ENCODE measurements at places on chromosomes 2 and 18.

DNA sequence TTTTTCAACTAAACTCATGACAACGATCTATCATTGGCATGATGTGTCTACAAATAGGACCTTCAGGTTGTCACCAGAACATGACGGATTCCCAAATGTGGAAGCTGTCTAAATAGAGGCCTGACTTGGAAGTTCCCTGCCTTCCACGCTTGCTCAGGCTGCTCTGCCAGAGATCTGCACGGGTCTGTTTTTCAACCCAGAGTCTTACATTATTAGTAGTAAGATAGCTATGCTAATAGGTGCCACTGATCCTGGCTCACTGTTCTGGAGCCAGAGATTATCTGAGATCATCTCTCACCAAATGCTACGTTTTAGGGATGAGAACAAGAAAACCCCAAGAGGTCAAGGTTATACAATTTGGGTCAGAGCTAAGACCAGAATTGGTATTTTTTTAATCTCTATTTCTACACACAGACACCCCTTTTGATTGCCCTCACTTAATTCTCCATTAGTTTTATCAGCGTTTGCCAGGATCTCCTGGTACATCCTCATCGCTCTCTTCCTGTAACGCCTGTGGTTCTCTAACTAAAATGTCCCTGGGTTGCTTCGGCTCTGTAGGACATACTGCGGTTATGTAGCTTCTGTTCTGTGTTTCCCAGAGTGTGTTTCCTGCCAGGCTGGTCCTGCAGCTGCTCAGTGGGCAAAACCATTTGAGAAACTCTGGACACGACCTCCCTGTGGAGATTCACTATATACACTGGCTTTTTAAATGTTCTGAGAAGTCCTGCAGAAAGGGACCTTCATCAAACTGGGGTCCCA is 5.7 kb downstream of the CDC42EP3 start:
- DNase-seq, result no peak

DNA sequence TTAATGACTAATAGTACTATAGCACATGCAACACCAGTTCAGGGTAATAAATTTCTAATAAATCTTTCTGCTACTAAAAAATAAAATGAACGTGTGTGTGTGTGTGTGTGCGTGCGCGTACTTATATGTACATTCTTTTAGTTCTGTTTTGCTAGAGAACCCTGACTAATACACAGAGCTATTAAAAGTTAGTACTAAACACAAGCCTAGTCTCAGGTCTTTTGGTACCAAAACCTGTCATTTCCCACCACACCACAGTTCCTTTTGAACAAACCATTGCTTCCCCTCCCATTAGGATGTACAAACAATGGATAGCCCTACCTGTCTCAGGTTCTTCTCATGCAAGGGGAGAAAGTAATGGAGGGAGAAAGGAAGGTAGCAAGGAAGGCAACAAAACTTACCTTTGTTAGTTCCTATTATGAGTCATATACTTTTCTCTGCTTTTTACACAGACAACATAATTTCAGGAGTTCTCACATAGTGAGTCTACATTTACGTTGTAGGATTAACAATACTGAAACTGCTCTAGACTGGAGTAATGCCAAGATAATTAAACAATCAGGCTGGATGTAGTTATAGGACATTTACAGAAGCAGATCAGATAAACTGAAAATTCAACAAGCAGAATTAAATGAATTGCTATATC is 427.2 kb downstream of the KCNJ3 start:
- DNase-seq, result no peak

GRCh38 chr2:74860521-74860920 is 26.6 kb downstream of the HK2 start:
- DNase-seq, result no peak

DNA sequence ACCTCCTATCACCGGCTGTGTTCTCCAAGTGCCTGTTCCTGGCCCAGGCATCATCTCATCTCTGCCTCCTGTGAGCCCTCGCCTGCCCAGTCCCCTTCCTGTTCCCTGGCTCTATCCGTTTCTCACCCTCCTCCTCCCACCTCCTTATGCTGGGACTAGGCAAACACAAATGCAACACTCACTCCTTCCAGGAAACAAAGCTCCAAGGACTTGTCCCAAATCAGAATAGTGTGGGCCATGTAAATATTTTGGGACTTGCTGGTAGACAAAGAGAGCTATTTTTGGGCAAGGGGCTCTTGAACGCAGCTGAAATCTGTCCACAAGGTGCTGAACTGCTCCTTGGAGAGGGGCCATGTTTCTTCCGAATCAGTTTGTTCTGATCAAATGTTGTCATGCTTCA is 25.3 kb downstream of the MBP start:
- DNase-seq, result no peak

GRCh38 chr2:26649322-26649721 is 8.2 kb upstream of the CIB4 start:
- no peak for DNase-seq

- no peak for DNase-seq
Measured at GRCh38 chr18:34221971-34222306, 2.8 kb downstream of the NOL4 start.

DNA sequence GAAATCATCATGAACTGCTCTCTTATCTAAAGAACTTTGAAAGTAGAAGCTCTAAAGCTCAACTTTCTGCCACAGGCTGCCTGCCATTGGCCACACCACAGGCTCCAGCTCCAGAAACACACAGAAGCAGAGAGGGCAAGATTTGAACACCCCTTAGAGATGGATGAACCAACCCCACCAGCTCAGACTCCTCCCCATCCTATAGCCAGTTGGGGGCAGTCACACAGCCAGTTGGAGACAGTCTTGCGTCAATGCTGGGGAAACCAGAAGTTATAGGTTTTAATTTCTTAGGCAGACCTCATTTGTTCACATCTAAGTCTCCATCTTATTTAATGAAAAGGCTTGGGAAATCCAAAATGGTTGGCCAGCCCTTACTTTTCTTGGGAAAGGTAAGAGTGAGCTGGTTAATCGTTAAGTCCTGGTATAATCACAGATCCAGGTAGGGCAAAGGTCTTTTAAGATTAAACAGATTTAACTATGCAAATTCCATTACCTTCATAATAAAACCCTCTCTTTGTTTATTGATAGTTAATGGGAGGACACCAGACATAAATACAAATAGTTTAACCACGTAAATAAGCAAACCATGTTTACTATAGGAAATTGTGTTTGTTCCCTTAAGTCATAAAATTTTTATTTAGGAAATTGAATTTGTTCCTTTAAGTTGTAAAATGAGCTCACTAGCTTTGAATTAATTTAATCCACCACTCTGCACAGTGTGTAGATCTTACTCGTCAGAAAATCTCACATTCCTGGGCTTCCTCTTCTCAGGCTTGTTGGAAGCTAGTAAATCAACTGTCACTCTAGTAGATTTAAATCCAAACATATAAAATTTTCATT is 28.0 kb downstream of the MRO start:
- no peak for DNase-seq

- no peak for DNase-seq
Measured at GRCh38 chr18:77617694-77618093, 368.0 kb downstream of the GALR1 start.

DNA sequence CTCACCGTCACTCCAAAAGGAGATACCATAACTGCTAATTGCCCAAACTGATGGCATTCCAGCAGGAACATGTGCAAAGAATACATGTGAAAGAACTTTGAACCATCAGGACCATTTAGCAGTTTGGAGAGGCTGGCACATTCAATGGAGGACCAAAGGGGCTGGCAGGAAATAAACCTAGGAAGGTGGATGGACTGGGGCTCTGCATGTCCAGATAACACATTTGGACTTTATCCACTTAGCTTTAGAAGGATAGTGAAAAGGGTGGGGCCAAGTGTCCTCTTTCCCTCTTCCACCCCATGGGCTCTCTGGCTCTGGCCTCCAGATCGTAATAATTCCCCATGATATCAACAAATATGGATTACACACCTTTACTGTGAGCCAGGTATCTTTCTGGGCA is 80.0 kb upstream of the STPG4 start:
- no peak for DNase-seq

DNA sequence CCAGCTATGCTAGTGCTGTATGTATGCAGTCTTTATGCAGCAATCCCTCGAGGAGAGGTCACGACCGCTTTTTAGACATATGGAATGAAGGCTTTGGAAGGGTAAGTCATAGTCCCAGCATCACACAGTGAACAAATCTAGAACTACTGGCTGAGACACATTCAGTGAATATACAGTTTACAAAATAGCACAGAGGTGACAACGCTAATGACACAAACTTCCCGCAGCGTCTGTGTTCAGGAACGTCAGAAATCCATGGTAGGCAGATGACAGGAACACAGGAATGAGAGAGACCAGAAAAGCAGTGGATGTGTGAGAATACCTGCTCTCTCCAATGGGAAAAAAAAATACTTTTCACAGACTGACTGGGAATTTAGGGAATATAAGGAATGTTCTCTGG is 29.6 kb downstream of the CABYR start:
- DNase-seq, result no peak

DNA sequence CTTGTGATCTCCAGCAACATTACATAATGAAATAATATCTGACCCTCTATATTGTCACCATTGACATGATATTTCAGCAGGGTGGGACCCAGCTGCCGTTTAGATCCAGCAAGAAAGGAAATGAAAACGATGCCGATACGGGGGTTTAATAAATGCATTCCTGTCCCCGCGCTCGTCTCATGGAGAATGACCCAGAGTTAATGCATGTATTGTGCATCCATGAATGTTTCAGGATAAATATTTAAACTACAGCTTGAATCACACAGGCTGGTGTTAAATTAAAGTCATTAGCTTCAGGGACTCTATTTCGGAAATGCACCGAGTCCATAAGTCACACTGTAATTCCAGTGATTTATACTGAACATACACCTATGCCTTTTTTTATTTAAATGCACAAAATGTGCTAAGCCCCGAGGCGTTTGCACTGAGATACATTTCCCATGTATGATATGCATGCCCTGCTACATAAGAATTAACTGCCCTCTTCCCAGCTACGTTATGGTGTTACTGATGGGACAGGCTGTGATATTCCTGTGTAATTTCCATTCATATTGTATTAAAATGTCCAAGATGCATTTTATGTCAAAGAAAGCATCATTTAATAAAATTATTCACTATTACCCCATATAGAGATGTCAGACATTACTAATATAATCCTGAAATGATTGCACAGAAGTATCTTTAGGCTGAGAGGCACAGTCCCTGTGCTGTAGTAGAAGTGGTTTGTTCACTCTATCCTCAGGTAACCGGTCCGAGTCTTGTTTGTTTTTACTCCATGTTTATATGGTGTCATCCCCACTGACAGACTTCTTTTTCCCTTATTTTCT is 109.3 kb upstream of the ZNF516 start:
- DNase-seq, result no peak

- DNase-seq, result no peak
Measured at GRCh38 chr18:42080340-42080739, 125.3 kb downstream of the PIK3C3 start.

DNA sequence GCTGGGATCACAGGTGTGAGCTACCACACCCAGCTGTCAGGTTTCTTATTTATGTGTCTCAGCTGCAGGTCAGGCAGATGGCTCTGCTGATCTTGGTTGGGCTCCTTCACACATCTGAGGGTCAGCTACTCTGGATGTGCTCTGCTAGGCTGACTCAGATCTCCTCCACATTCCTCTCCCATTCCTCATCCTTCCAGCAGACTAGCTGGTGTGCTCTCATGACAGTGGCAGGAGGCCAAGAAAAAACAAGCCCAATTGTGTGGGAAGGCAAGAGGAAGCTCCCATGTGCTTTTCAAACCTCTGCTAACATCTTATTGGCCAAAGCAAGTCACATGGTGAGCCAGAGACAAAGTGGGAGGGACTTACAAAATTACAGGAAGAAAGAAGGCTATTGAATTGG is 11.7 kb upstream of the MSH6 start:
- peak; percentile 53 for DNase-seq

DNA sequence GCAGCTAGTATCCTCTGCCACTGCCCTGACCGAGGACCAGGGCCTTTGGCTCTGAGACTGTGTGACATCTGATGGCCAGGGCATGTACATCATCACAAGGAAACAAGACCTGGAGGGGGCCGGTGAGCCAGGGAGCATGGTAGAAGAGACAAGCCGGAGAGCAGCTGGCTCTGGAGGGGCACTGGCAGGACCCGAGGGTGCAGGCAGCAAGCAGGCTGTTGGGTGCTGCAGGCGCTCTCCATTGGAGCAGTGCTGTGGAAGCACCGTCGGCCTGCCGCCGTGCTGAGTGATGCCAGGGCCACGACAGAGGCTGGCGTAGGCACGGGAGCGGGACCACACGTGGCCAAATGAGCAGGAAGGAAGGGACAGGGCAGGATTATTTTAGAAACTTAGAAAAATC is 335.2 kb downstream of the GBX2 start:
- no peak for DNase-seq

DNA sequence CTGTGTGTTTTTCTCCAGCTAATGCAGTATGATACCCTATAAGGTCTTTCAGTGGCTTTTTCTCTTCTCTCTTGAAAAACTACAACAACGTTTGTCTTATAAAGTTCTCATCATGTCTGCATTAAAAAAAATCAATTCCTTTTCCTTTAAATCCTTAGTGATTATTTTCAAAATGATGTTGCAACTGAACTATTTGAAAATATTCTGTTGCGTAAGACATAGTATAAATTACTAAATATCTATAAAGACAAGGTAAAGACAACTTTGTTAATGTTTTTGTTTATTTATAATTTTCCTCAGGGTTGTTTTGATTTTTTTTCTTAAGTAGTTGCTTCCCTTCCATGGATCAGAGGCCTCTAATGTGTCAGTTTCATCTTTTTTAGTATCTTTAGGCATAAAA is 21.2 kb downstream of the PARD3B start:
- no peak for DNase-seq

GRCh38 chr2:152466980-152467676 is 132.2 kb downstream of the FMNL2 start:
- DNase-seq, result peak; percentile 86

DNA sequence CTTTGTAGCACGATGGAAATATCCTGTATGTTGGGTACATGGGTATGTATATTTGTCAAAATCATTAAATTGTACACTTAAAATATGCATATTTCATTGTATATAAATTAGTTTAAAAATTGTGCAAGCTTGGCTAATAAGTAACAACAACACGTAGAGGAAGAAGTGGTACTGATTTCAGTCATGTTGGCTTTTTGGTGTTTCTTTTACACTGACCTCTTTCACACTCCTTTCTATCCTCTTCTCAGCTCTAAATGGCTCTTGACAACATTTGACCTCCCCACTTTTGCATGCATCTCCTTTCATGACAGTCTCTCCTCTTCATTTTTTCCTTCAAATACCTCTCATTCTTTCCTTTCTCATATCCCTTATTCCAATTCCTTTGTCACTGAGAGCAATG is 801.4 kb upstream of the ZEB2 start:
- DNase-seq, result no peak

GRCh38 chr2:240605867-240606743 is 19.2 kb upstream of the GPR35 start:
- no peak for DNase-seq

DNA sequence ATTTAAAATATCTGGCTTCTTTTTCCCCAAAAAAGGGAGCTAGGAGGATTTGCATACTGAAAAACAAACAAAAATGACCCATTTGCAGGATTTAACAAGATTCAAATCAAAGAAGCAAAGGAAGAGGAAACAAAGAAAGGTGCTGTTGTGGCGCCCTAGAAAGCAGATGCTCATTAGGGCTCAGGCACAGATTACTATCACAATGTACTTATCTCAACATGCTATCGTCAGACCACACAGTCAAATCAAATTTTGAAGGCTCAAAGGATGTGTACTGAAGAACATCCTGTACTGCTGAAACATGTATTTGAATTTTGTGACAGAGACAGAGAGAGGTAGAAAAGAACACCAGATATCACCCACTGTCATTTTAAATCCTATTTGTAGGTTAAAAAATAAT is 10.9 kb downstream of the RBMS1 start:
- DNase-seq, result no peak

GRCh38 chr2:71864085-71864484 is 283.6 kb downstream of the CYP26B1 start:
- no peak for DNase-seq

GRCh38 chr2:234401426-234401825 is 95.5 kb downstream of the ARL4C start:
- no peak for DNase-seq

Data from NB4 (cell line).